Stimulated activated CD4-positive, alpha-beta T cell treated with anti-CD3 and anti-CD28 coated beads, TNF-alpha, amount 100 ng/mL, for 1 hour (primary cell): ENCODE measurements at places on chromosomes 2 and 18.

DNA sequence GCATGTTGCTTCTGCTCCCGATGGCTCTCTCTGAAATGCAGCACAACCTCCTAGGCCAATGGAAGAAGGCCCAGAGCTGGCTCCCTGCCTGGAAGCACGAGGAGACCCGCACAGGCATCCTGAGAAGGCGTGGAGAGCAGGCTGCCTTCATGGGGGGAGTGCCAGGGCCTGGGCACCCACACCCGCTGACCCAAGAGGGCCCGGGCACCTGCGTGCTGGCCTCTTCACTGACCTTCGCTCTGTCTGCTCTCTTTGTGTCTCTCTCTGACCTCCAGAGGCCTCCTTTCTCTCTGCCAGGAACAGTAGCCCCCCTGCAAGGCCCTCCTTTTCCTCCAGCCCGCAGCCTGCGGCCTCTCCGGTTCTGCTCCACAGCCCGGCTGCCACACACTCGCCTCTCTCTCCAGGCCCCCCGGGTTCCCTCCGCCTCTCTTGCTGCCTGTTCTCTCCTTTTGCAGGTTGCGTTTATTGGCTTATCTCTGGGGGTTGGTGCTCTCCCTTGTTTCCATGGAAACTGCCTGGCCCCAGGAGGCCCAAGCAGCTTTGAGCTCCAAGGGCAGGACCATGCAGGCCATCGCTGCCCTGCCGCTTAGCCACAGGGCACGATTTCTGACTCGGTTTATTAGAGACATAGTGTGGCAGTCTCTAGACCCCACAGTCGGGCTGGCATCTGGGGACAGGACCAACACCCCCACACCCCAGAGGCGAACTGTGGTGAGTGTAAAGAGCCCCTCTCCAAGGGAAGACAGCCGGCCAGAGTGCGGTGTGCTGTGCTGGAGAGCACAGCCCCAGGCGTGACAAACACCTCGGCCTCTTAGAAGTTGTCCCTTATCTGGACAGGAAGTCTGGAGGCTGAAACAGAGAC, 1.7 kb downstream of the MZT2B start:
- no peak for DNase-seq

DNA sequence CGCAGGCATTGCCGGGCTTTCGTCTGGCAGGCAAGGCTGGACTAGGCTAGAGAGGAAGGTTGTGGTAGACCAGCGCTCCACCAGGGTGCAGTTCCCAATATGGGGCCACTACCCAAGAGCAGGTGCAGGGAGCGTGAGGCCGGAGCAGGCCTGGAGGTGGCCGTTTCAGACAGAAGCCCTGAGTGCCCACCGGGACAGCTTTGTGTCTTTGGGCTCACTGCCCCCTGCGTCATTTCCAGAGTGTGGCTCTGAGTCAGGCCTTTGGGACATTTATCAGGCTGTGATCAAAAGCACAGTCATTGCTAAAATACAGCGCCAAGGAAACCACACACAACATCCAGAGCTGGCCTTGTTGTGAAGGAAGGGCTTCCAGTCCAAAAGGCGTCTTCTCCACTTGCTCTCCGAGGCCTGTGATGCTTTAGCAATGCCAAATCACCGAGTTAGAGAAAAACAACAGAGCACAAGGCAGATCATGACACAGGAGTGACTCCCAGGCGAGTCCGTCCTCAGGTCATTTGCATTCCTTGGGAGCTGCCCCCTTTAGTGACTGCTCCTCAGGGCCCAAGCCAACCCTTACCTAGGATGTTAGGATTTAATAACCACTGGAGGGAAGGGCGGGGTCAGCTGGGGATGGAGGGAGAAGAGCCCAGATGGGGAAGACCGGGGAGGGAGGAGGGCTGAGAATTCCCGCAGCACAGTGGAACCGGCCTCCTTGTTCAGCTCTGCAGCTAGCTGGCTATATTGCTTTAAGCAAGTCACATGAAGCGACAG, 42.3 kb downstream of the RFX8 start:
- DNase-seq = no peak

DNA sequence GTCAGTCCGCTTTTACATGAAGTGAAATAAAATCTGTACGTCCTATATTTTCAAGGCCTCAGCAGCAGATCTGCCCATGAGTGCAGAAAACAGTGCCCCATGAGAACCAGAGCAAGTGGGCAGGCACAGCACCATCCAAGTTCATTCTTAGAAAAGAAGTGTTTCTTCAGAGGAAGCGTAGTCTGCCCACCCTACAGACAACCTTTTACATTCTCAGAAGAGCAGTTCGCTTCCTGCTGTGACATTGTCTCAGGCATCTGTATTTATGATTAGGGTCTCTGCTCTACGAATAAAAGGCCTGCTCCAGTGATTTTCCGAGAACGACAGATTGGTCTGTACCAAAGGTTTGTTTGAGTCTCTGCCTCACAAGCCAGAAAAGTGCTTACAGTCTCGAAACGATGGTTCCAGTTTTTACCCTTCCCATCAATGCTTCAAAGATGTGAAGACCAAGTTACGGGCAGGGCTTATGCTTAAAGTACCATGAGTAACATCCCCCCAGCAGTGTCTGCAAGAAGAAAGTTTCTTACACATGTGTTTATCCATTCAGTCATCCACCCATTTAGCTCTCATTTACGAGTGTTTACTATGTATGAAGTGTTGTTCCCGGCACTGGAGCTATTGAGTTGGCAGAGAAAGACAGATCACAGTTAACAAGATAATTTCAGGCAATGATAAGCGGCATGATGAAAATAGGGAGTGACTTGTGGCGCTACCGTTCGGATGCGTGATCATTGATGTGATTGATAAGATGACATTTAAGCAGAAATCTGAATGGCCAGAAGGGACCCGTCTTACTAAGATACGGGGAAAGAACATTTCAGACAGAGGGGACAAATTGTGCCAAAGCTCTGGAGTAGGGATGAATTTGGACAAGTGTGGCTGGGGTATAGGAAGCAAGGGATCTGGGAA, 31.4 kb upstream of the CTLA4 start:
- DNase-seq = no peak

DNA sequence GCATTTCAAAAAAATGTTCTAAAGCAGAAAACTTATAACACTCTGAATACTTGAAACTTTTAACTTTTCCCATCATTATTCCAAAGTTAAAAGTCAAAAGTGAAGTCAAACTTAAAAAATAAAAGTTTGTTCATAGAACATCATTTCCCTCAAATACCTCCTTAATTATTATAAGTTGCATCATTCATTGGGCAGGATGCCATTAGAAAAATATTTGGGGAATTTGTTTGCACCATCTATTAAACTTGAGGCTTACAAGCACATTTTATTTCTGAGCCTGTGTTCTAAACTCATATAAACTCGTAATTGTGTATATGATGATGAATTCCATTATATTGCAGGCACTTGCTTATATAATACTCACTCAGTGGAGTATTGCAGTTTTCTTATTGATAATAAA, 588.0 kb upstream of the NRXN1 start:
- DNase-seq = no peak

DNA sequence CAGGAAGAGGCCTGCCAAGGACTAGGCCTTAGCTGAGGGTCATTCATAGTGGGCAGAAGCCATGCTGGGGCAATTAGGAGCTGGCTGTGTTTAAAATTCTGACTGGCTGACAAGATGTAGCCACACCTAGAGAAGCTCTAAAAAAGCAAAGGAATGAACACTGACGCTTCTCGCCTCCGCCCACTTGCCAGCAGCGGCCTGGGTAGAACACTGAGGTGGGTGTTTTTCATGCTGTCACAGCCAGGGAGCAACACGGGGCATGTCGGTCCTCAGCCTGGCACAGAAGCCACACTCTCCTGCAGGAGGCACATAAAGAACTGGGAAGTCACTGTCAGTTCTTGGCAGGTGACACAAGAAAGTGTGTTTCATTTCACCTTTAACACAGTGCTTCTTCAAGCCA, 10.4 kb downstream of the CHST10 start:
- DNase-seq = no peak

DNA sequence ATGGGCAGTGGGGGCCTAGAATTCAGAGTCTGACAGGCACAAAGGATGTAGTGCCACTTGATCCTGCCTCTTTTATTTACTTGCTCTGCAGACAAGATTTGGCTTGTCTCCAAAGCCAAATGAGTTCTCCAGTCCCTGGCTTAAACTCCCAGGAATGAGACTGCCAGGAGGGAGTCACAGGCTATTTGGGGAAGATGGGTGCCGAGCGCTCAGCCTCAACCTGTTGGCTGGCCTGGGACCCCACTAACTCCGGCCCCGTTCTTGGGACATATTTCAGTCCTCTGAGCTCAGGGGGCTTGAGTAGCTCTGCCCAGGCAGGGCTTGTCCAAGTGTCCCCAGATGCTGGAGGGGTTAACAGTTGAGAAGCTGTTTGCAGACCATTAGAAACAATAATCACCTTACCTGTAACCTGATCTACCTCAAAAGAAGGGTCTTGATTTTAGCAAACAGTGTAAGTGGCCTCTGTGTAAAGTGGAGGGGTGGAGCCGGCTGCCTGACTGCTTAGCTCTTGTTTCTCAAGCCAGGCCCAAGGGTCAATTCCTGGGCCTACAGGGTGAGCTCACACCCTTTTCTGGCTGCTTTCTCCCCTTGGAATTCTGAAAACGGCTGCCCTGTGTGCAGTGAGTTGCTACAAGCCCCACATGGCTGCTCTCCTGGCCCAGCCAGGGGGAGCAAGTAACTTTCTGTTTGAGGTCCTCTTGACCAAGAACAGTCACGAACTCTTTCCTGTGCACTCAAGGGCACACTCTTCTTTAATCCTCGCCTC, 27.1 kb upstream of the FZD5 start:
- DNase-seq = no peak

- no peak for DNase-seq
Observed at GRCh38 chr18:30132959-30133358, 909.6 kb downstream of the DSC3 start.

DNA sequence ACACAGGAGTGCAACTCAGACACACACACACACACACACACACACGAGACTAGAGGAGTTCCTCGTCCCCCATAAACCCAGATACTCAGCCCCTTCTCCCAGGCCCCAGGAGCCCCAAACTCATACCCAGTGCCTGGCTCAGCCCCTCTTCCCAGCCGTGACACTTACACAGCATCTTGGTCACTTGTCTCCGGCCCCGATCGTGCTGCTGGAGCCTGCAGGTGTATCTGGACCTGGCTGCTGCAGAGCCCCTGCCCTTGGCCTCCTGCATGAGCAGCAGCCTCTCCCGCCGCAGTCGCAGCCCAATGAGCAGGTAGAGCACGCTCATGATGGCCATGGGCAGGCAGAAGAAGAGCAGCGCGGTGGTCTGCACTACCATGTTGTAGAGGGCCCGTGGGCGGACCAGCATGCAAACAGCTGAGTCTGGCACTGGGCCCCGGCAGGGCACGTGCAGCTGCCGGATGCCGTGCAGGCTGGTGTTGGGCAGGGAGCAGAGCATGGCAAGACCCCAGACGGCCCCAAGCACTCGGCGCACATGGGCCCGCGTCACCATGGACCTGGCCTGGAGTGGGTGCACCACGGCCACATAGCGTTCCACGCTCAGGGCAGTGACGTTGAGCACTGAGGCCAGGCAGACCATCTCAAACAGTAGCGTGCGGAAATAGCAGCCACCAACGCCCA, 2.1 kb downstream of the NMUR1 start:
- no peak for DNase-seq

- no peak for DNase-seq
Observed at GRCh38 chr18:3140986-3141639, 78.7 kb downstream of the MYOM1 start.

- DNase-seq = no peak
Observed at GRCh38 chr2:70663411-70663810, 104.6 kb downstream of the ADD2 start.
